ENCODE measurements at places on chromosomes 6 and 20.
A peak's percentile ranks its signal among the peaks of the same experiment; 100 is the strongest.

DNA sequence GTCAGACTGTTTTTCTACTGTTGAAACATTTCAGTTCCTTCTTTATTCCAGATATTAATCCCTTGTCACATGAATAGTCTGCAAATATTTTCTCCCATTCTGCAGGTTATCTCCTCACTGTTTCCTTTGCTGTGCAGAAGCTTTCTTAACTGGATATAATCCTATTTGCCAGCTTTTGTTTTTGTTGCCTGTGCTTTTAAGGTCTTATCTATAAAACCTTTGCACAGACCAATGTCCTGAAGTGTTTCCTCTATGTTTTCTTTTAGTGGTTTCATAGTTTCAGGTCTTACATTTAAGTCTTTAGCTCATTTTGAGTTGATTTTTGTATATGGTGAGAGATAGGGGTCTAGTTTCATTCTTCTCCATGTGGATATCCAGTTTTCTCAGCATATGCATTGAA is 19.2 kb downstream of the NCOA6 start:
- no peak for DNase-seq

DNA sequence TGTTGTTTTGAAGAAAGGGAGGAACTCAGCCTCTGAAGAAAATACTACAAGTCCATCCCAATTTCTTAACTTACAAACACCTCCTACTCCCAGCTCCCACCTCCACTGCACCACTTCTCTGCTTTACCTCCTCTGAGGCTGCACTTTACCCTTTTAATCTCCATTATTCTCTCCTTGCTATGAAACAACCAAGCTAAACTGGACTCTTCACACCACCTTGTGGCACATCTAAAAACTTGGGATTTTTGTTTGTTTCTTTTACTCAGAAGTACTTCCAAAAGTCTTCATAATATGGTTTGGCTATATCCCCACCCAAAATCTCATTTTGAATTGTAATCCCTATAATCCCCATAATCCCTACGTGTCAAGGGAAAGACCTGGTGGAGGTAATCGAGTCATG is 142.2 kb downstream of the MOXD1 start:
- DNase-seq: no peak

GRCh38 chr20:219290-220115 is 7.6 kb upstream of the DEFB129 start:
- DNase-seq: peak; percentile 22

GRCh38 chr20:21901470-21902275 is 196.2 kb downstream of the PAX1 start:
- peak; percentile 33 for DNase-seq

GRCh38 chr20:34343458-34344211 is 19.4 kb upstream of the ITCH start:
- DNase-seq: no peak

GRCh38 chr20:51955756-51956155 is 153.4 kb upstream of the SALL4 start:
- no peak for DNase-seq

DNA sequence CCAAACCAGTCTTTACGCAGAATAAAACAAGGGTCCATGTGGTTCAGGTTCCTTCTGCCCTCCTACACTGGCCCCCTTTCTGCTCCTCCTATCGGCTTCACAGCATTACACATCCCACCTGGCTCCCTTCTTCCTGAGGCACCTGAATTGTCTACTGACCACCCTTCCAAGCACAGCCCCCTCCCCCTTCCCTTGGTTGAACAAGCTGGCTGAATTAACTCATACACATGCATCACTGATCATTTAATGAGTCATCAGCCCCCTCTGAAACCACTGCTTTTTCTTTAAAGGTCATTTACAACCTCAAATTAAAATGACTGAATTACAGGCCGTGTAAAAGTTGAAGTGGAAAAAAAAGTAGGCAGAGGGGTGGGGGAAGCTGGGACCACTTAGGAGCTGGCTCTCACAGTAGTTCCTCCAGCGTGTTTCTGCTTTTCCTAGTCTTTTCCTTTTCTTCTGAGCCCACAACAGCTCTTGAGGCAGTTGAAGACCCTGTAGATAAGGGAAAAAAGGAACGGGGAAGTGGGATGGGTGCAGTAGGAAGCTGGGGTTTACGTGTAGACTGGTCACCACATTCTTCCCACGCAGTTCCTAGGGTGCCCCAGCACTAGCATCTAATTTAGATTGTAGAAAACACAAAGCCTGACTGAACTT is 67.6 kb downstream of the FYN start:
- no peak for DNase-seq

GRCh38 chr20:35145141-35145564 is 2.0 kb downstream of the EDEM2 start:
- DNase-seq: peak; percentile 76

DNA sequence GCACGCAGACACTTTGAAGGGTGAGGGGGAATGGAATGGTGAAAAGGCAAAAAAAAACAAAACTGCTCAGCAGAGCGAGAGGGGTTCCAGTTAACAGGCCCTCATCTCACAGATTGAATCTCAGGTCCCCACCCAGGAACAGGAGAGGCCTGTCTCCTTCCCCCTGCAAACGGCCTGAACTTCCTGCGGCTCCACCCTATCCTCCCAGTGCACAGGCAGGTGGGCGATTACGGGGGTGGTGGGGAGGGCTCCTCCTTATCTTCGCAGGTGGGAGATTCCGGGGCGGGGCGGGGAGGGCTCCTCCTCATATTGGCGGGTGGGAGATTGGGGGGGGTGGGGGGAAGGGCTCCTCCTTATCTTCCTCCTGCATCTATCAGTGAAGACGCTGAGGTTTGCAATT is 129.0 kb downstream of the SOX4 start:
- no peak for DNase-seq

GRCh38 chr20:353166-353565 is 6.3 kb downstream of the NRSN2 start:
- DNase-seq: no peak

GRCh38 chr6:25404693-25405169 is 125.6 kb downstream of the CARMIL1 start:
- no peak for DNase-seq

DNA sequence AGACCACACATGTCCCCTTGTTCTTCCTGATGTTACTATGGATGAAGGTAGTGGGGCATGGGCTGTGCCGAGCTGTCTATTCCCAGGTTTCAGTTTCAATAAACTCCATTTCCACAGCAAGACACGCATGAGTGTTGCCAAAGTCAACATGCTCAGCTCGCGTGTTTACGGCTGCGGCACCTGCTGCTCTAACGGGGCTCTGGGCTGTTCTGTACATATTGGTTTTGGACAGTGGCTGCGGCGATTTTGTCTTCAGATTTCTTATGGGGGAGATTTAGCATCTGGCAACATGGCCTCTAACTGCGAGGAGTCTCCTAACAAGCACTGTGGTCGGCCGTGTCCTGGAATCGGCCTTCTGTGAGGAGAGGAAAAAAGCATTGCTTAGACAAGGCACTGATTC is 58.6 kb downstream of the TMEM242 start:
- no peak for DNase-seq

- peak; percentile 21 for DNase-seq
These were observed 250.8 kb upstream of the PRDM1 start for GRCh38 chr6:105835373-105835772.

- no peak for DNase-seq
These were observed 22.3 kb upstream of the HLA-DQA2 start for GRCh38 chr6:32718879-32719278.

DNA sequence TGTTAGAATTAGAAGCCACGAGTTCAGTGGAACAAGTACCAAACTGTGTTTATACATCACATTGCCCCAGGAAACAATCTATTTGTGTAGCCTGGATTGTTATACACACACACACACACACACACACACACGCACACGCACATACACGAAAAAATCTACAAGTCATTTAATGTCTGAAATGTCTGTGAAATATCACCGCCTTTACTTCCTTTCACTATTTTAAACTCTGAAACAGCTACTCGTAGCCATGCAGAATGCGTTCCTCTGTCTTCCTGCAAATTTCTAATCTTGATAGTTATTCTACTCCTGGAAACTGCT is 84.4 kb upstream of the SCAF8 start:
- DNase-seq: no peak

DNA sequence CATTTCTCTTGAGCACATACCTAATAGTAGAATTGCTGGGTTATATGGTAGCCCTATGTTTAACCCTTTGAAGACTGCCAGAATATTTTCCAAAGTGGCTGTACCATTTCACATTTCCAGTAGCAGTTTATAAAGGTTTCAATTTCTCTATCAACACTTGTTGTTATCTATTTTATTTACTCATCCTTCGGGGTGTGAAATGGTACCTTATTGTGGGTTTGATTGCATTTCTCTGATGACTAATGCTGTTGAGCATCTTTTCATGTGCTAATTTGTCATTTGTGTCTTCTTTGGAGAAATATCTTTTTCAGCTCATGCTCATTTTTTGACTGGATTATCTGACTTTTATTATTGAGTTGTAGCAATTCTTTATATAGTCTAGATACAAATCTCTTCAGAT is 5.4 kb downstream of the ENPP4 start:
- DNase-seq: no peak

DNA sequence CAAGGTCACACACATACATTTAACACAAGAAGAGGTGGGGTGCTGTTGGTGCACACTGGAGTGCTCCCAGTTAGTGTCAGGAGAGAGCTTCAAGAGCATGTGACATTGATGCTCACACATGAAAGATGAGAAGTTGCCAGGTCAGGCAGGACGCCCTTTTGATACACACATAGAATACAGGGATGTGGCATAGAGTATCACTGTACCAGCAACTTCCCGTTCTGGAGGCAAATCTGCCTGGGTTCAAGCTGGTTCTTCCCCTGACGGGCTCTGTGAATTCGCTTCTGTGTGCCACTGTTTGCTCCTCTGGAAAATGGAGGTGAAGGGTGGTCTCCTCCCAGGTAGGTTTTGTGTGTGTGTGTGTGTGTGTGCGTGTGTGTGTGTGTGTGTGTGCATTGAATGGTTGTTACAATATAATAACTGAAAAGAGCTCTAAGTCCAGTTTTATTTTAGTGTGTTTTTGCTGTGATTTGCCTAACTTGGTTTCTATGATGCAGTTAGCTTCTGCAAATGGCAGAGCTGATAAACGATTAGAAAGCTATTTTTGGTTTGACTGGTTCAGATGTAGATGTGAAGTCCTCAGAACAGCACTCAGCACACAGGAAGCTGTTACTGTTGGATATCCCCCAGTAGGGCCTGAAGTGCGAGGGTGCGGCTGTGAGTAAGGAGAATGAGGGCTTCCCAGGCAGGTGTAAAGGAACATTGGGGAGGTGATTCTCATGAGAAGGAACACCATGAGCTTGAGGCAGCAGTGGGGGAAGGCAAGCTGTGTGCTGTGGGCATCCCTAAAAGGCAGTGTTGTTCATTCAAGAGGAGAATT is 53.4 kb downstream of the HIVEP1 start:
- no peak for DNase-seq

DNA sequence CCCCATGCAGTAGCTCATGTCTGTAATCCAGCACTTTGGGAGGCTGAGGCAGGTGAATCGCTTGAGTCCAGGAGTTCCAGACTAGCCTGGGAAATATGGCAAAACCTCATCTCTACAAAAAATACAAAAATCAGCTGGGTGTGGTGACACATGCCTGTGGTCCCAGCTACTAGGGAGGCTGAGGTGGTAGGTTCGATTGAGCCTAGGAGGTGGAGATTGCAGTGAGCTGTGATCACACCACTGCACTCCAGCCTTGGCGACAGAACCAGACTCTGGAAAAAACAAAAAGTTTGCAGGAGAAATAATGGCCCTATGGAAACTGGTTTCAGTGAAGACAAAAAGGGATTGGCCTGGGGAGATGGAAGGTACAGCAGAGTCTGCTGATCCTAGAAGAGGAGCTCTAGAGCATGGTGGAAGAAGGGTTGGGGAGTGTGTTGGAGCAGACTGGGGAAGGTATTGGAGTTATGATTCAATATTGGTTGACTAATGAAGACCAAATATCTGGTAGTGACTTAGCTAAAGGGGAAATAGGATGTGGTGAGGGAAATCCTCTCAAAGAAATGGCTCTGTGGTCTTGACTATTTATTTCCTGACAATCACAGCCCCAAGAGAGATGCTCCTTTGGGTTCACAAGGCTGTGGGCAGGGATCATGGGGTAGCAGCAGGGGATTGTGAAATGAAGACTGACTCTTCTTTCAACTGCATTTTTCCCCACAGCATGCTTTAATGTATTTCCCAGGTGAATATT is 281.9 kb downstream of the UTRN start:
- no peak for DNase-seq

DNA sequence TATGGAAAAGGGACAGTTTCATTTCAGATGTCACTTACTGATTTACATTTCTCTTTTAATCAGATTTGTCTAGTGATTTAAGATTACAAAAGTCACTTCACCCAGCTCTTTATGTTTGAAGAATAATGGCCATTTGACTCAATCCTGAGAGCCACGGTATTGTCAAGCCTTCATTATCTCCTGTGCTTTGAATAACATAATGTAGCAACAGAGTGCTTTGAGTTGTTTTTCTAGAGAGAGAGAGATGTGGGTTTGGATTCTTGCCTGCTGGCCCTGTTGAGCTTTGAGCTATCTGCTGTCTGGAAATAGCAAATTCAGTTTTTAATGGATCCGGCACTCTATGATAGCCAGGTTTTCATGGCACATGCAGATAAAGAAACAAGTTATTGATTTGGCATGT is 478.4 kb upstream of the SOX4 start:
- no peak for DNase-seq

- DNase-seq: no peak
These were observed 410.5 kb downstream of the QKI start for GRCh38 chr6:163825033-163825432.

GRCh38 chr20:1626528-1627199 is 6.9 kb upstream of the SIRPB1 start:
- no peak for DNase-seq

DNA sequence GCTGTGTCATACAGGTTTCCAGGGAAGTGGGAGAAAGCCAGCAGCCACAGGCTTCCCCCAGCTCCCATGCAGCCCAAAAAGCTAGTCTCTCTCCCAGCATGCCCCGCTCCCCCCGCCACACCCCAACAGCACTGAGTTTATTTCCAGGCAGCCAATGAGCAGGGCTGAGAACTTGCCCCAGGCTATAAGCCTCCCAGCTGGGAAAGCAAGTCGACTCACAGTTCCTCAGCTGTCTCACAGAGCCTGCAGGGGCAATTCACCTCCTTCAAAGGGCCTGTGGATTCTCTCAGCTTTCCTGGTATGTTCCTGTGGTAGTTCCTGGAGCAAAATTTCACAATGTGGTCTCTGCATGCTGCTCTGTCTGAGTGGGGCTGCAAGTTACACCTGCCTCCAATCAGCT is 34.2 kb downstream of the PAX1 start:
- no peak for DNase-seq

GRCh38 chr6:46325561-46326530 is 155.1 kb upstream of the ENPP5 start:
- DNase-seq: no peak

- no peak for DNase-seq
These were observed 5.0 kb upstream of the APOBEC2 start for GRCh38 chr6:41047745-41048732.

DNA sequence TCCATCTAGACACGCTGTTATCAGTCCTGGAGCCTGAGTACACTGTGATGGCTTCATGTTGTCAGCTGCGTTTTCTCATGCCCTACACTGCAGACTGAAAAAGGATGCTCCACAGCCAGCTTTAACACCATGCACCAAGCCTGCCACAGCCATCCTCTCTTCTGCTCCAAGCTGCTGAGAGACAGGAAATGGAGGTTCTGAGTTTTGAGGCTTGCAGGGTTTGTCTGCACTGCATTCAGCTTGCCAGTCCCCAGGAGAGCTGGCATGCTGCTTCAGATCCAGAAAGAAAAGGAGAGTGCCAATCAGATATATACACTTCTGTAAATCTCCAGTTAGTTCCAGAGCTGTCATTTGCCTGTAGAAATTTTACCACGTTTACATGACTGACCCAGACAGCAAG is 550.7 kb upstream of the FLRT3 start:
- DNase-seq: no peak
